A673 (cell line): ENCODE measurements at places on chromosomes 13 and 19. TPM values are rescaled to one million over a fixed set of nuclear protein-coding genes. Genes with fewer than 3 reads are reported as not detected.

Gene CGB3
- total RNA-seq = not detected in 2 replicates

DNA sequence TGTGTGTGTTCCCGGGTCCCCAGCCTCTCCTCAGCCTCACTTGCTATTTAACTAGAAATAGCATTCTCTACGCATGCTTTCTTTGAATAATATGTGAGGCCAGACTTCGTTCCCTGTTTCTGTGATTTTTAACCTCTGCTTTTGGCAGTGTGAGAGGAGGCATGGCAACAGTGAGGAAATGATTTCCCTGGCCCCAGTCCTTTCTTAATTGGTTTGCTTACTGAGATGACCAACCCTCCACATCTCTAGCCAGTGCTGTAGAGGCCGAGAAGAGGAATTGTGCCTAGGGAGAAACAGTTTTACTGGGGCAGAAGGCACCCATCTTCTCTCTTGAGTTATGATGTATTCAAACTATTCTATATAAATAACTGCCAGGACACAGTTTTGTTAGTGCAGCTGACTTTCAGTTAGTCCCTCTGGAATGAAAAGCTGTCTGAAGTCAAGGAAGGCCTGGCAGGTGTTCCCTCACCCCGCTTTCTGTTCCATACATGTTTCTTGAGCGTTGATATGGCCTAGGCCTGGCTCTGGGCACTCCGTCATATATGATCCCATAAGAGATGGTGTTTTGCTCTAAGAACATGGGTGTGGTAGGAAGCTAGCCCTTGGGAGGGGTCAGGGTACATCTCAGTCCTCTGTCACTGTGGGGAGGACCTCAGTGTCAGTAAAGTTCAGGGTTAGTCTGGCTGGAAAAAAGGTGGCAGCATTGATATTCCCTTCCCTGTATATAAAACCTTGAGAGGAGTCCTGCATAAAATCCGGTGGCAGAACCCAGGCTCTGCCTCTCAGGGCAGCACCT, 73.7 kb upstream of the NPAS1 start:
- peaks cover 31% of the 10 kb centered on the region for H3K4me1 ChIP-seq
- H3K36me3 ChIP-seq = no peaks in the 10 kb centered on the region
- H3K27ac ChIP-seq = peak overlapping the region; percentile 51
- H3K27me3 ChIP-seq = no peaks in the 10 kb centered on the region
- DNase-seq = no peak

Gene RNF225
- 0.60 and 0.74 TPM in 2 replicates for total RNA-seq

- no peak for DNase-seq
- no peak overlapping the region for H3K27ac ChIP-seq
- H3K4me3 ChIP-seq = no peak overlapping the region
- H3K27me3 ChIP-seq = peaks cover 2% of the 10 kb centered on the region
- no peaks in the 10 kb centered on the region for H3K4me1 ChIP-seq
Observed at GRCh38 chr19:33731881-33732280, 64.8 kb upstream of the KCTD15 start.

GRCh38 chr13:90951663-90952062, 395.8 kb upstream of the MIR17HG start:
- no peaks in the 10 kb centered on the region for H3K4me1 ChIP-seq
- no peaks in the 10 kb centered on the region for H3K36me3 ChIP-seq
- DNase-seq = no peak
- no peaks in the 10 kb centered on the region for H3K27me3 ChIP-seq
- no peak overlapping the region for H3K27ac ChIP-seq
- no peak overlapping the region for H3K4me3 ChIP-seq

DNA sequence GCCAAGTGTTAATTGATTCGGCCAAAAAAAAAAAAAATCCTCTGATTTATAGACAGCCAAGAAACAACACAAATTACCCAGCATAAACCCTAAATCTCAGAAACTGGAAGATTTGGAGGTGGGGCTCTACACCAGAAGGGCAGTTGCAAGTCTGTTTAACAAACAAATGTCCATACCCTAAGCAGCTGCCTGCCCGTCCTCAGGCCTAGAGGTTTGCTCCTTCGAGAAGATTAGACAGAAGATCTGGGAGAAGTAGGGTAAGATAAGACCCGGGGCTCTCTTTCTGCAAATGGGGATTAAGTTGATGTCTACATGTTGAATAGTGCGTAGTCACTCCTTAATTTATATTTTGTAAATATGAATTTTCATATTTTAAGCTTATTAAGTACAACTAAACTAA, 3.4 kb upstream of the N4BP2L1 start:
- DNase-seq = no peak
- H3K4me3 ChIP-seq = no peak overlapping the region
- no peaks in the 10 kb centered on the region for H3K36me3 ChIP-seq
- H3K27me3 ChIP-seq = no peaks in the 10 kb centered on the region
- H3K27ac ChIP-seq = no peak overlapping the region

DNA sequence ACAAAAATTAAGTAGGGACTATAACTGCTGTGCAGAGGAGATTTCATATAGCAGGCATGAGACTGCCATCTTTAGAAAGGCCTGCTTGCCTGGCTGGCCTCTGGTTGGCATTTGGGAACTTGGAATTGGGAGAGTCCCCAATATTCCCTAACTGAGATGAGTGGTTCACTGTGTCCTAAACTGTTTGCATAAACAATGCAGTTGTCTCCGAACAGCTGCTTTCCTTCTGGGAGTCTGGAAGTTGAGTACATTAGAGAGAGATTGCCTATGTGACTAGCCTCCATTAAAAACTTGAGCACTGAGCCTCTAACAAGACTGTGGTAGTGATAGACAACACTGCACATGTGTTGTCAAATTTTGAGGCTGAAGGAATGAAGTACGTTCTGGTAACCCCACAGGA, 47.4 kb downstream of the STOML3 start:
- no peak for DNase-seq
- no peak overlapping the region for H3K4me3 ChIP-seq
- H3K27ac ChIP-seq = no peak overlapping the region
- no peaks in the 10 kb centered on the region for H3K4me1 ChIP-seq
- H3K27me3 ChIP-seq = no peaks in the 10 kb centered on the region
- no peaks in the 10 kb centered on the region for H3K36me3 ChIP-seq

DNA sequence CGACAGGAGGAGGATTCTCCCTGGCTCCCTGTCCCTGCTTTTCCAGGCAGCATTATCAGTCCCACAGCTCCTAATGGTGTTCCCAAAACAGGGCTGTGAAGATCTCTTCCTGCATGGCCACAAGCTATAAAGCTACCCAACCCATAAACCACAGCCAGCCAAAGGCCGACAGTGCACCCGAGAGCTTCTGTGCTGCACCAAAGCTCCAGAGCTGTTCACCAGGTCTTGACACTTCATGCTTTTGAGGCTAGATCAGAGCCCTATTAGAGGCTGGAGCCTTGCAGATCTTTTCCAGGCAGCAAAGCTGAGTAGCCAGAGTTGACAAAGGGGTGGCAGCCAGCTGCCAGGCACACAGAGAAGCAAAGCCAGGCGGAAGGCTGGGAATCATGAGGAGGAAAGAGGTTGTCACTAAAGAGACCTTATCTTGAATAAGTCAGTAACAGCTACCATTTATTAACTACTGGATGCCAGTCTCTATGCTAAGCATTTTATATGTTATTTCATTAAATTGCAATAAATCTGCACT, 180.4 kb downstream of the KATNAL1 start:
- DNase-seq = no peak
- H3K36me3 ChIP-seq = no peaks in the 10 kb centered on the region
- no peak overlapping the region for H3K27ac ChIP-seq
- no peaks in the 10 kb centered on the region for H3K4me1 ChIP-seq
